ENCODE measurements at places on chromosomes 1 and 21. TPM values are rescaled to one million over a fixed set of nuclear protein-coding genes. Genes with fewer than 3 reads are reported as not detected.

GRCh38 chr21:44382536-44382935, 29.1 kb downstream of the TRPM2 start:
- no peak for DNase-seq

DNA sequence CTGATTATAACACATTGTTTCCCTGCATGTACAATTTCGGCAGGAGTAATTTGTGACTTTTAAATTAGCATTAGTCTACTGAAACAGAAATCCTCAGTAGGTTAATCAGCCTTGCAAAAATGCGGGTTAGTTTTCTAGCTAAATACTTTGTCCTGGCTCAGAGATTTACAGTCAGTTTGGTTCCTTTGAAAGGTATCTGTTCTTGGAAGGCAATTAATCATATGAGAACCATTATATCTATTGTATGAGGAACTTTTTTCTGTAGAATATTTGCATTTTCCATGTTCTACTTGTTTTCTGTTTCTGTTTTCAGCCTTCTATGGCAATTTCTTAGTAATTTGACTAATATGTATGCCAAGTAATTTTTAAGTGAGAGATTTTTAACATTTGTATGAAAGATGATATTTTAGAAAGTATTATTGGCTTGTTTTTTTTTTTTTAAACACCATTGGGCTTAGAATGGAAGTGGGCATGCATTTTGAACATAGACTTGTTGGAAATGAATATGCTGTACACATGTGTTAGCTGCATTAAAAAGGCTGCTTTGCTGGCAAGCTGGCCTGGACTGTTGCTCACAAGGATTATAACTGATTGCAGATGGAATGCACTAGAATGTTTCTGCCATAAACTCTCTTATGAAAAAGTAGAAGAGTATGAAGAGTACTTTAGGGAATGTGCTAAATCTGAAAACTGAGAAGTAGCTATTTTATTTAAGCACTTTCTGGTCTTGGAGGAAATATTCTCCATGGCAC, 26.2 kb downstream of the KIF1B start:
- no peak for DNase-seq

DNA sequence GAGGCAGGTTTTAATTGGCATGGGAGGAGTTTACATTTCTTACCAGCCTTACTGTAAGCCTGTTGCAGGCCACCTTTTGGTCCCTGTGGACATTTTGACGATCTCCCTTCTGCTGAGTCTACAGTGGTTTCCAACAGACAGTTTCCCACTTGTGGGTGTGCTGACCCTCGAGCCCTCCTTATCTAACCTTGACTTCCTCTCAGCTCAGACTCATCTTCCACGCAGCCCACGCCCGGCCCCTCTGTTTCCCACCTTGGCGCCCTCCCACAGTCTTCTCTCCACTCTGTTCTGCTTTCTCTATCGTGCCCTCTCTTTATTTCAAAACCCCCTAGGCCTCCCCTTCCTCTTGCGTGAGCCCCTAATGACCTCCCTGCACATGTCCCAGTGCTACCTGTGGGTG, 6.1 kb upstream of the ARL8A start:
- no peak for DNase-seq

GRCh38 chr1:37148663-37149062, 114.3 kb upstream of the GRIK3 start:
- DNase-seq, result no peak

- DNase-seq, result no peak
Measured at GRCh38 chr1:154760469-154760933, 109.6 kb downstream of the KCNN3 start.

GRCh38 chr1:165942927-165943597, 115.6 kb downstream of the UCK2 start:
- no peak for DNase-seq

DNA sequence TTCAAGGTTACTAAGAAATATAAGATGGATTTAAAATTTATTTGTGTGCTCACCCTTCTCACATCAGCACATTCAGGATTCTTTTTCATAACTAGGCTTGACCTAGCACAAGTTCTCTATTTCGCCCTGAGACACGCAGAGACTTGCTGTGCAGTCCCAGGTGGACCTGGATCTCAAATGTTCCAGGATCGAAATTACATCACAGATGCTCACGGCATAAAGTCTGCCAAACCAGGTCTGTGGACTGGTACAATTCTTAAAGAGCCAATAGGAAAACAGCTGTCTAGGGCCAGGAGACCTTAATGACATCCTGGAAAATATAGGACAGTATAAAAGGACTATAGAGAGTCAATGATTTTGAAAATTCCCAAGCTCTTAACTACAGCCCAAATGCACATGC, 2.2 kb downstream of the PGBD5 start:
- DNase-seq, result no peak

GRCh38 chr1:60727552-60727951, 354.8 kb upstream of the NFIA start:
- DNase-seq, result no peak

- no peak for DNase-seq
Measured at GRCh38 chr1:64363111-64363510, 106.8 kb upstream of the CACHD1 start.

DNA sequence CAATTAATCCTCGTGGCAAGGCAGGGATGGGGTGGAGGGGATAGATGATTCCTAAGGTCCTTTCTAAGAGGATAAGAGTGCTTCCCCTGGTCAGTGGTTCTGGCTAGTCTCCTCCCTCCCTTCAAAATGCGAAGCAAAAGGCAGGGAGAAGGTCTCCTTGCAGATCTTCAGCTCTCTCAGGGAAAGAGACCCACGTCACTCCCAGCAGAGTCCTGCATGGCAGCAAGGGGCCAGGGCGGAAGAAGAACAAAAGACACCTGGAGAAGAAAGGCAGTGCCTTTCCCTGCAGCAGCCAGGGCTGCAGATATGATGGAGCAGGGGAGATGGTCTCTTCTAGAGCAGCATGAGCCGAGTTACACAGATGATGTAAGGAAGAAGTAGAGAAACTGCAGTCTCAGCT, 29.6 kb upstream of the SLAMF9 start:
- DNase-seq, result no peak

Gene SMCP
- total RNA-seq, result not detected

Gene S100A14
- total RNA-seq, result not detected

Gene TTC22
- total RNA-seq, result not detected

Gene CITED4
- total RNA-seq, result 5.0 TPM

Data from myocyte (in vitro differentiated cells).